ENCODE measurements at places on chromosomes 7 and 10.

DNA sequence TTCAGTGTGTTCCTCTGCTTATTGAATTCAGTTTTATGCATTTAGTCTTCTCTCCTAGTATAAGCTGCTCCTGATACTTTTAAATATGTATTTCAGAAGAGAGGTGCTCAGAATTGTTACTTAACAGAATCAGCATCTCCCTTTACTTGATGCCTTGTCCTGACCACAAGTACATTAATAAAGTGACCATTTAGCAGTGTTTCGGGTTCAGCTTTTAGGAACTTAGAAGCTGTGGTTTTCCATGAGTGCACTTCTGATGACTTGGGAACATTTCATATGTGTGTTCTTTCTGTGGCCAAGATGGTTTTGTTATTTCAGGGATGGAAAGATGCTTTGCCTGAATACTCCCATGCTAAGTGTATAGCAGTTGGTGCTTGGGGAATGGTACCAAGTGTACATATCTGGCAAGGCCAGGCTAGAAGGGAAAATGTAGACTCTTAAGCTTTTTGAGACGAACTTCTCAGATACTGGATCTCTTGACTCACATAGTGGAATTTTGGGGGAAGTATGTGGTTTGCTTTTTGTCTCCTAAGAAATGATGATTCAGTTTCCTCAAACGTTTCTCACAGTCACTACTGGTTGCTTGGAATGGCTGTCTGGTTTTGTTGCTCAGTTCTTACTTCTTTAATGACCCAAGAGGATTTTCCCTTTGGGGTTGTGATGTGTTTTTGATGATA is 17.2 kb downstream of the SGPL1 start:
- DNase-seq: no peak

GRCh38 chr7:50851891-50852290 is 69.2 kb upstream of the GRB10 start:
- DNase-seq: no peak

GRCh38 chr7:91050677-91051076 is 213.6 kb upstream of the FZD1 start:
- no peak for DNase-seq

GRCh38 chr7:57344957-57345356 is 105.0 kb upstream of the ZNF716 start:
- no peak for DNase-seq

DNA sequence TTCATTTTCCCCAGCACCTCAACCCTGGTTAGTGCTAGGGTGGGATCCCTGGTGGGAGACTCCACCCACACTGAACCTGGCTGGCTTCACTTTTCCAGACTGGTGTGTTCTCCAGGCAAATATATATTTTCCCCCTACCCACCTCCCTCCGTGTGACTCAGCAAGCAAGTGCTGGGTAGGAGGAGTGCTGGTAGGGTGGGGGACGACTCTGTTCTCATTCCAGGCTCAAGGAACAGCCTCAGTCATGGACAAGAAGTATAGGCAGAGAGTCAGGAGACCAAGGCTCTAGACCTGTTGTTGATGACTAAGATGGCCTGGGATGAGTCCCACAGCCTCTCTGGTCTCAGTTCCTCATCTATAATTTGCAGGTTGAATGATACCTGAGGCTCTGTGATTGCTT is 328.1 kb downstream of the KCNMA1 start:
- no peak for DNase-seq

GRCh38 chr10:99537086-99537988 is 4.6 kb downstream of the NKX2-3 start:
- no peak for DNase-seq

DNA sequence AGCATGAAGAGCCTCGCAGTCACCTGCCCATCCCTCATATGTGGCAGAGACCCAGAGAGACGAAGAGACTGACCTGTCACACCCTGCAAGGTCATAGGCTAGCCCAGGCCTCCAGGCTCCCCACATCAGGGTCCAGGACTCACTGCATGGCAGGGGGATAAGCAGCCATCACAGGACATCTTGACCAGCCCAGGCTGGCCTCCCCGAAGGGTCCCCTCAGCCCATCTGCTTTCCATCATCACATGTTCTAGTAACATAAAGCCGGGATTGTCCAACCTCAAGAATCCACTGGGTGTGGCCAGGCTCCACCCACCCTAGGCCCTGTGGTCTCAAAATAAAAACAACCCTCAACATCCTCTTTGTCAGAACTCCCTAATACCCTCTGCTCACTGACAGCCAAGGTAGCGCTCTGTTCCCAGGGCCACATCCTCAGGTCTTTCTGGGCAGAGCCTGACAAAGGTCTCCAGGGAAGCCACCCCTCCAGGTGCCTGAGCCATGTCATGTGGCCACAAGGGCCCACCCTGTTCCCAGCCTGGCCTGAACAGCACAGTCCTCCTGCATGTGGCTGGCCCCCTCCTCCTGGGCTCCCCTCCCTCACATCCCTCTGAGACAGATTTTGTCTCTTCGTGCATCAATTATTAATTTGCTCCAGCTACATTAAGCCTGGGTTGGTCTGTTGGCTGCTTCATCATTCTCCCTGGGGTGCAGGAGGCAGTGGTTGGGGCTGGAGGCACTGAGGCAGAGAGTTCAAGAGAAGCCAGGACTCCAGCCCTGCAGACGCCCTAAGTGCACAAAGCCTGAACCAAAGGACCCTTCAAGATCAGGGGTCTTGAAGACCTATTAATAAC is 131.8 kb upstream of the UNC5B start:
- no peak for DNase-seq

DNA sequence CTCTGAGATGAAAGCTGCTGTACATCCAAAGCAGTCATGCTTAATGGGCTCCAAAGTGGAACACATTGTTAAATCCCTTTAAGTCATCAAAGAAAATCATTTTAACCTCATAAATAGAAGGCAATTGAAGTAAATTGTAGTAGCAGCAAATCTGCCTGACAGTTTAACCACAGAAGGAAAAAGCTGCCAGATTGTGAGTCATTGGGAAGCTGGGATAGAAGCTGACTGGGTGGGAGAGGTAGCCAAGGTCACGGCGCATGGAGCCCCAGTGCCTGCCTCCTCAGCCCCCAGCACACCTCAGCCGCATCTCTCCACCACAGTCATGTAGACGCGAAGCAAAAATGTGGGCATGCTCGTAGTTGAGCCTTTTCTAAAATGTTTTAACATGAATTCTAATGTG is 44.0 kb downstream of the TARP start:
- DNase-seq: no peak

DNA sequence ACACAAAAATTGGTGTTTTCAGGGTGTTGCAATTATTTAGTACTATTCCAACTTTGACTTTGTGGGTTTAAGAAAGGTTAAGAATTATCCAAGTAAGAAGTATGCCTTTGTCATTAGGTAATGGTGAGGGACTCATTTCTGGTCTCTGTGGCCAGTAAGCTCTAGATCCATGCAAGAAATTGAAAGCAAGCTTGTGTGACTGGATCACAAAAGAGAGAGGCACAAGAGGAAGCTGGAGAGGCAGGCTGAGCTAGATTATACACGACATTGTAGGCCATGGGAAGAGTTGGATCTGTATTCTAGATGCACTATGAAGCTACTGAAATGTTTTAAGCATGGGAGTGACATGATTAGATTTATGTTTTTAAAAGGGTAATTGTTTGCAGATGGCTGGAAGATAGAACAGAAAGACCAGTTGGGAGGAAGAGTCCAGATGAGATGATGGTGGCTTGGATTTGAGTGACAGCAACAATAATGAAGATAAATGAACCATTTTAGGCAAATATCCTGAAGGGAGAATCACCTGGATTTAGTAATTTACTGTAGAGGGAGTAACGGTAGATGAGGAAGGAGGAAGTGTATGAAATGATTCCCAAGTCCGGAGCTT is 50.0 kb downstream of the CALD1 start:
- DNase-seq: no peak

DNA sequence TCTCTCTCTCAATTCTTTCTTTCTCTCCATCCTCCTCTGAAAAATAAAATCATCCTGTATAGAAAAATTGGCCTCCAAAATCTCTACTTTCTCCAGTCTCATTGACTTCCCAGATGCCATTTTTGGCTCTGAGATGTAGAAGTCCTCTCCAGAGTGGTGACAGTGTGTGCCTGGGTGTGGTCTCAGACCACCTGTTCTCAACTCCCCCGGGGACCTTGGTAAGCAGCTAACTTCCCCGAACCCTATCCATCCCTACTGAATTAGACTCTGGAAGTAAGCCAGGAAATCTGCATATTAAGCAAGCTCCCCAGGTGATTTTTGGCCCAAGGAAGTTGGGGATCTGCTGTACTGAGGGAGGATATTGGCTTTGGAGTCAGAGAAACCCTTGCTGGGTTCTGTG is 120.5 kb downstream of the WDR11 start:
- DNase-seq: no peak

DNA sequence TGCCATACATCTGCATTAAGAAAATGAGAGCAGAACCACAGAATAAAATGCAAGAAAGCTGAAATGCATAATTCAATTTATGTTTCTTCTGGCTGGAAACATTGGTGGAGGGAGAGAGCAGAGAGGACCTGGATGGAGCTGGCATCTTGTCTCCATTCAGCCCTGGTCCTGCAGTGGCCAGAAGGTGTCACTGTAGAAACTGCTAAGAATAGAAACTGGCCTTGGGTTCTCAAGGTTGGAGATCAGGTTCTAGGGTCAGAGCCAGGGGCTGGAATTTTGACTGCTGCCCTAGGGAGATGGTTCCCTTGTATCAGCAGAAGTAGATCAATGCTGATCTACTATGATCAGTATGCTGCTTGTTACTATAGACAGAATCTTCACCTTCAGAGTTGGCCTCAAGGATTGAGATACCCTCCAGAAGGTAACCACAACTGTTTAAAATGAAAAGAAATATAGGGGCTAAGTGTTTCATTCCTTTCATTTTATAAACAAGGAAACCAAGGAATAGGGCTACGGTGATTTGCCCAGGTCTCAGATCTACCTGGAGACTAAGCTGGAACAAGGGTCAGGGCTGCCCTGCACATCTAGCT is 13.1 kb downstream of the TAS2R41 start:
- no peak for DNase-seq

GRCh38 chr10:24333736-24334135 is 124.8 kb downstream of the KIAA1217 start:
- DNase-seq: no peak

- no peak for DNase-seq
These were observed 87.6 kb upstream of the IL6 start for GRCh38 chr7:22639396-22639795.

DNA sequence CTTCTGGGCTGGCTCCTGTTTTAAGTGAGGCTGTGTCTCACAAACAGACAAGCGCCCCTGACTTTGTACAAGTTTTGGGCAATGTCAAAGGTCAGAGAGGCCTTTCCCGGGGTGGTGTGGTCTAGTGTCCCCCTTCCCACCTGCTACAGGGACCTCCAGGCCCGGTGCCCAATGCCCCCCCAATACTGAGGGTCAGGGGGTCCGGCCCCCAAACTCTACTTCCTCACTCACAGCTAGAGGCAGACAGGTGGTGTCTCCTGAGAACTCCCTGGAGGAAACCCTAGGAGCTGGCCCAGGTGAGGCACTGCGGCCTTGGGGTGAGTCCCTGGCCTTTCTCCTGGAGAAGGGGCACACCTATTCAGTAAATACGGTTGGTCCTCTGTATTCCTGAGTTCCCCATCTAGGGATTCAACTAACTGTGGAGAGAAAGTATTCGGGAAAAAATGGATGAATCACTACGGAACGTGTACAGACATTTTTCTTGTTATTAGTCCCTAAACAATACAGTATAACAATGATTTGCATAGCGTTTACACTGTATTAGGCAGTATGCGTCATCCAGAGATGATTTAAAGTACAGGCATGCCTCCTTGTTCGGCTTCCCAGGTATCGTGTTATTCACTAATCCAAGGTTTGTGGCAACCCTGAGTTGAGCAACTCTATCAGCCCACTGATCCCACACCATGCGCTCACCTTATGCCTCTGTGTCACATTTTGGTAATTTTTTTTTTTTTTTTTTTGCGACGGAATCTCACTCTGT is 308.1 kb downstream of the WDR37 start:
- DNase-seq: no peak

- DNase-seq: no peak
These were observed 731.8 kb downstream of the SUGCT start for GRCh38 chr7:40866601-40867000.

DNA sequence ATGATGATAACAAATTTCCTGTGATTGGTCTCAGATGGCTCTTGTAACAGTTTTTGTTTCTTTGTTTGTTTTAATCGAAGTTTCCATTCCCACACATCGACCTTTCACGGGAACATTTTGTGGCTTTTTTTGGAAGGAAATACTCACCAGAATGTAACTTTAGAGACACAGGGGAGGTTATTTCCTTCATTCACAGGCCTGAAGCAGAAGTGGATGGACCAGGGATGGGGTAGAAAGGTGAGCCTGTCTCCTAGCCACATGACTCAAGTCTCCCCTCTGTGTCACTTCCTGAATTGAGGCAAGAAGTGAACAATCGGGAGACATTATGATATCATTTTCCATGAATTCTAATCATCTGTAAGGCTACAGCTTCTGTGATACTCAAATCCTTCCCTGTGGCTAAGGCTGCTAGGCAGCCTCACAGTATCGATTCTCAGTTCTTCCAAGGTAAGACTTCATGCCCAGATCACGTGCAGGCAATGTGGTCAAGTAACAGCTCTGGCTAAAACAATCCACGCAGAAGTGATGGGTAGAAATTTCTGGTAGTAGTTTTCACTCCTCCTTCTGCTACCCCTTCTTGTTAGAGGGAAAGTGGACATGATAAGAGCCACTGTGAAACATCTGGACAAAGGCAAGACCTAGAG is 203.9 kb upstream of the NEBL start:
- peak; percentile 5 for DNase-seq

GRCh38 chr7:67913604-67914003 is 917.0 kb downstream of the TYW1 start:
- no peak for DNase-seq

DNA sequence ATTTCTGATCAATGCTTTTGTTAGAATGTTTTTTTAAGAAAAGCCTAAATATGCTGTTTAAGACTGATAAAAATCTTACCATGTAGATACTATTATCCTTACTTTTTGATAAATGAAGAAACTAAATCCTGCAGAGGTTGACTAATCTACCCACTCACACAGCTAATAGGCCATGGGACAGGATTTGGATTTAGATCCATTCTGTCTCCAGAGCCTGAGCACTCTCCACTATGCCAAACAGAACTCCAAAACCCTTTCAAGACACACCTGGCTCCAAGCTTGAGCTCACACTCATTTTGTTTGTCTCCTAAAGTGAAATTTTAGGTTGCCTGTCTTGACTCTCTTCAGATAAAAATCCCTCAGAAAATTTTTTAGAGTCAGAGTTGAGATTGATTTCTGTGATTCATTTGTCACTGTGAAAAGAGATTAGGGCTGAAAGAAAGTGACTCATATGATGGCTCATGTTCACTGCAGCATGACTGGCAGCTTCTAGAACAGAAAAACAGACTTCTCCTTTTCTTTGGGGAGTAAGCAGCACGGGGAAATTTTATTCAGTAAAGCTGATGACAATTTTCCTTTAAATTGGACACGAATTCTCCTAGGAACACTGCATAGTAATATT is 132.3 kb upstream of the POT1 start:
- DNase-seq: no peak

- DNase-seq: no peak
These were observed 19.7 kb downstream of the SMURF1 start for GRCh38 chr7:99124236-99124635.

GRCh38 chr7:38801786-38802185 is 107.2 kb downstream of the VPS41 start:
- no peak for DNase-seq

All from stimulated activated CD4-positive, alpha-beta T cell treated with anti-CD3 and anti-CD28 coated beads, Interleukin-1b, Interleukin-23, amount 100 ng/mL, for 48 hours (primary cell).